Left kidney (tissue), 8 donors: ENCODE measurements at places on chromosomes 3 and 15.

DNA sequence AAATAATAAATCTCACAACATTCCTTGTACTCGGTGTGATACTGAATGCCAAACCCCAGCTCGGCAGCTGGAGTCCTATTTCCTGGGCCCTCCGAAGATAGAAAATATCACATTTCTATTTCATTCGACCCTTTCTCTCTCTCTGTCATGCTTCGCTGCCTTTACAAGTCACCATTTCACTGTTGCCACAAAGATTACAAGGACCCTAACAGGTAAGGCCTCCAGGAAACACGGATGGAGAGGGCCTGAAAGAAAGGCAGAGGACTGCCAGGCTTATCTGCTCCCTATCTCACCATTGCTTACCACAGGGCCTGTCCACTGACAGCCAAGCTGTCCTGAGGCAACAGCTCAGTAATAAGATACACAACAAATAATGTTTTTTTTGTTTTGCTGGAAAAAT is 376.5 kb downstream of the MECOM start:
- DNase-seq, result peak; percentile 51

DNA sequence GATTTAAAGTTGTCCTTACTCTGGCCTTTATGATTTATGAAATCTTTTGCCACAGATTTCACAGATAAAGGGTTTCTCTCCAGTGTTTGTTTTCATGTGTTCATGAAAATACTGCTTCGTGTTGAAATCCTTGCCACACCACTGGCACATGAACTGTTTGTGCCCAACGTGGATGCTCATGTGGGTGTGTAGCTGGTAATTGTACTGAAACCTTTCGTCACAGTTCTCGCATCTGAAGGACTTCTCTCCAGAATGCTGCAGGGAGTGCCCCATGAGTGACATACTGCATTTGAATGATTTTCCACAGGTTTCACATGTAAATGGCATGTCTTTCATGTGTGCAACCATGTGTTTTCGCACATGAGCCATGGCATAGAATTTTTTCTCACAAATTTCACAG is 111.9 kb downstream of the DOCK3 start:
- DNase-seq, result no peak

GRCh38 chr3:38721207-38721772 is 71.8 kb upstream of the SCN5A start:
- DNase-seq, result no peak

DNA sequence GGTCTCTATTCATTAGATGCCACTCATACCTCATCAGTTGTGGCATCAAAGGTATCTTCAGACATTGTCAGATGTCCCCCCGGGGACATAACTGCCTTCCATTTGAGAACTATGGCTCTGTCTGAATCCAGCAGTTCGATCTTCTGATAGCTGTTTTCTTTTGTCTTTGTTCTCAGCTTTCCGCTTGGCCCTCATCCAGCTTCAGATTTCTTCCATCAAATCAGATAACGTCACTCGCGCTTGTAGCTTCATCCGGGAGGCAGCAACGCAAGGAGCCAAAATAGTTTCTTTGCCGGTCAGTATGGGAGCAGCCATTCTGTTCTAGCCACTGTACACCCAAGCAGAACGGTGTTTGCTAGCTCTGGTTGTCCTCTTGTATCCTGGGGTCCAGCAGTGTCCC is 4.4 kb downstream of the NIT2 start:
- DNase-seq, result no peak

DNA sequence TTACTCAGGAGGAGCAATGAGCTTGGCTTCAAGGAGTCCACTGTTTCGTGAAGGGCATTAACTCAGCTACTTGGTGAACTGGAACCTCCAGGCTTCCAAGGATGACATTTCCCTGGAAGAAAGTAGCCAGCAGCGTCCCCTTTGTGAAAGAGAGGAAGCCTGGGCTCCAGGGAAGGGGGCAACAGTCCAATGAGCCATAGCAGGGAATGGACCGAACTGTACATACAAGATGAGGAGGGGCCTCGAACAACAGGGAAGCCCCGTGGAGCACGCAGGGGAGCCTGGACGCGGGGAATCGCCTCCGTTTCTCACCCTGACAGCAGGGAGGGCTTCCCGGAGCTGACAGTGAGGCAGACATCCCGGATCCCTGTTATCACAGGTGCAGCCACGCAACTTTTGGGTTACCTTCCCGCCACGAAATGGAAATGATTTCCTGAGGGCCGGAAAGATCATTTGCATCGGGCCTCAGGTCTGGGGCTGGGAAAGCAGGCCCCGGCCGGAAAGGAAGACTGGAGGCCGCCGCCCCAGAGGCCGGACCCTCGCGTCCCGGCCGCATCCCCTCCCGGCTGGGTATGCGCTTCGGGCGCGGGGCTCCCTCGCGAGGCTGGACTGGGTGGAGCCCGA is 475 bp upstream of the SPINT1 start:
- no peak for DNase-seq

DNA sequence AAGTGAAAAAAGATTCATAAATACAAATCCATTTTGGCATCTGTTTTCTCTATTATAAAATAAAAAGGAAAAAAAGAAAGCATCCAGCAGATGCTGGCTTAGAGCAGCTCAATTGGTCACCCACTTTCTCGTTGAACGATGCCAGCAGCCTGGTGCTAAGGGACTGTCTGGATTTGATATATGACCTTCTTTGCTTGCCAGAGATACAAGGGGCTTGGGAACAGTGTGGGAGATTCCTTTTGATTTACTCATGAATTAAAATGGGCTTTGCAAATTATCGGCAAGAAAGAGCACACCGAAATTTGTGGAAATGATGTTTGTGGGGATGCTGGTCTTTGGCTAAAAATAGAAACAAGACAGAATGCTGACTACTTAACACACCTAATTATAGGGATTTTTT is 210.3 kb upstream of the STT3B start:
- no peak for DNase-seq

DNA sequence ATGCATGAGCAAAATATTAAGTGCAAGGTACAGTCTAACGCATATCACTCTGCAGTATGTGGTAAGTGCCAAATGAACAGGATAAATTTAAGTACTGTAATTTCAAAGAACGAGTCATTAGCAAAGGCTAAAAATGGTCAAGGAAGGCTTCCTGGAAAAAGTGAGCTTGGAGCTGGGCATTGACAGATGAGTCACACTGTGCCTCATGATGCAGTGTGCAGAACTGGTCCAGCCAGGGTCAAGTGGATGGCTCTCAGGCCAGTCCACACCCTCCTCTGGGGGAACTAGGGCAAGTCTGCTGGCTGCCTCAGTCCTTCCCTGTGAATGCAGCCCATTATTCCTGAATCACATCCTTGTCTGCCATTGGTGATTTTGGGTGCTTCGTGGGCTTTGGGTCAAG is 76.3 kb downstream of the CACNA1D start:
- DNase-seq, result no peak

- no peak for DNase-seq
Measured at GRCh38 chr3:179732661-179733348, 80.0 kb downstream of the USP13 start.
